ENCODE measurements at places on chromosomes 5 and 9.

- no peak for DNase-seq
Measured at GRCh38 chr5:76755779-76756637, 40.1 kb downstream of the F2R start.

- no peak for DNase-seq
Measured at GRCh38 chr5:172874647-172875504, 40.8 kb downstream of the ERGIC1 start.

- no peak for DNase-seq
Measured at GRCh38 chr9:79111653-79112052, 460.1 kb upstream of the TLE4 start.

GRCh38 chr9:136657974-136658848 is 4.5 kb upstream of the EGFL7 start:
- no peak for DNase-seq

DNA sequence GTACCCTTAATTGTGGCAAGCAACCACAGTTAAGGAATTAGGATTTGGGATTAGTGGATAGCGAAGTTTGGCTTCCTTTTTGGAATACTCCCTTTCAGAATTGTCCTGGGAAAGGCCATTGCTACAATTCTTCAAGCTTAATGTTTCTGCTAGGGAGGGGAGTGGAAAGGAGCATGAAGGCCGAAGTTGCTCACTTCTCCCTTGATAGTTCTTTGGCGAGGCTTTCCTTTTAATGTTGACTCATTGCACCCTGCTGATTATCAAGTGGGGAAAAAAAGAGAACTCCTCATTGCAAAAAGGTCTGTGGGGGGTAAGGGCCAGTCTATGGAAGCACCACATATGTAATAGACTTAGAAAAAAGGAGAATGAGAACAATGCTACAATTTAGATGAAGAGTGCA is 30.7 kb downstream of the GRIN3A start:
- no peak for DNase-seq

DNA sequence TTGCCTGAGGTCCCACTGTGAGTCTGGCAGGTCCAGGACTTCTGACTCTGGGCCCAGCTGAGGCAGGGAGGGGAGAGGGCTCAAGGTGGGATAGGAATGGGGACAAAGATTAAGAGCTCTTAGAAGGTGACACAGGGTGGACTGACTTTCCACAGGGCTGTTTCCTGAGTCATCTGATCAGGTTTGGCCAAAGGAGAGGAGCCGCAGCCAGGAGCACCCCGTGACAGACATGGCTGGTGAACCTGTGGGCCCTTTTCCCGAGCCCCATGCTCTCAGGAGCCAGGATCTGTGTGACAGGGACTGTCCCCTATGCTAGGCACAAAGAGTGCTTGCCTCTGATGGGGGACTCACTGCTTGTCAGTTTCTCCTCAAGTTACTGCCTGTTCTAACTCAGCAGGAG is 37.8 kb downstream of the COL27A1 start:
- no peak for DNase-seq

DNA sequence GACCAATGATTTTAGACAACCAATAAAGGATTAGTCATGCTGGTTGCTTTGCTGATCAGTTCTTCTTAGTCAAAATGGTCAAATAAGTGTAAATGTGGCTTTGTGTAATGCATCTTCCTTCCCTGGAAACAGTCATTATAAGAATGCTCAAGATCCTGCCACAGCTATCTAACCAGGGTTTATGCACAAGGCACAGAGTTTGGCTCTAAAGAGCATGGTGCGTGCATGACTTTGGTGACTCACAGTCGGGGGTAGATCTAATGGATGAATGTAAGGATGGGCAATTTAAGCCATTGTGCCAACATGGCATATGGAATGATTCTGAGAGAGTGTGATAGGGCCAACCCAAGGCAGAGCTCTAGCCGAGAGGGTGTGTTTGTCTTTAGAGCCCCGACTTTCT is 6.5 kb downstream of the LIX1 start:
- DNase-seq: no peak

DNA sequence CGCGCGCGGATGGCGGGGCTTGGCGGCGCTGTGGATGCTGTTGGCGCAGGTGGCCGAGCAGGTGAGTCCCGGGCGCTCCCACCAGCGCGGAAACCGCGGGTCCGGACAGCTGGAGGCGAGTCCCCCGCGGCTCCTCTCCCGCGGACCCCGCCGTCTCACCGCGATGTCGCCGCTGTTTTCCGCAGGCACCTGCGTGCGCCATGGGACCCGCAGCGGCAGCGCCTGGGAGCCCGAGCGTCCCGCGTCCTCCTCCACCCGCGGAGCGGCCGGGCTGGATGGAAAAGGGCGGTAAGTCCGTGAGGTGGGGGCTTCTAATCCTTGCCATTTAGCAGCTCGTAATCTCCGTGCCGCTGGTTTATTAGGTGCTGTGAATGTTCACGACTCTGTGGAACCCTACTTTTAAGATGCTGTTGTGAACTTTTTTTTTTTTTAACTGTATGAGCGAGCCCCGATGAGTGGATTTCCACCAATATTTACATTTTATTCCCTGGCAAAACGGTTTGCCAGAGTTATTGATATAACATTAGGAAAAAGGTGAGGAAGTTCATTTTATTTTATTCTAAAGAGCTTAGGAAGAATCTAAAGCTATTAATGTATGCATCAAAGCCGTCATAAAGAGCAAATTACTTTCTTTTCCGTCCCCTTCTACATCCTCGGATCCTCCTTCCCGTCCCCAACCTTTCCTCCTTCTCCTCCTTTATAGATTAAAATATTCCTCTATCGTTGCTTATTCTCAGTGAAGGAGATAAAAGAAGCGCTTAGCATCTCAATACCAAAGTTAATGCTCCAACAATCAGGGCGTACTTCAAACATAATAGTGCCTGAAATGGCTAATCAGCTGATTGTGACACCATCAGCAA is 579 bp downstream of the ADAMTS16 start:
- no peak for DNase-seq

DNA sequence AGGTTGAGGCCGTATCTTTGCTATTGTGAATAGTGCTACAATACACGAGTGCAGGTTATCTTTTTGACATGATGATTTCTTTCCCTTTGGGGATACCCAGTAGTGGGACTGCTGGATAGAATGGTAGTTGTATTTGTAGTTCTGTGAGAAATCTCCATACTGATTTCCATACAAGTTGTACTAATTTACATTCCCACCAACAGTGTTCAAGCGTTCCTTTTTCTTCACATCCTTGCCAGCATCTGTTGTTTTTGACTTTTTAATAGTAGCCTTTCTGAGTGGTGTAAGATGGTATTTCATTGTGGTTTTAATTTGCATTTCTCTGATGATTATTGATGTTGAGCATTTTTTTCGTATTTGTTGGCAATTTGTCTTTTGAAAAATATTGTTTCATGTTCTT is 41.4 kb downstream of the CNOT6 start:
- no peak for DNase-seq

- no peak for DNase-seq
Measured at GRCh38 chr5:58648846-58649245, 66.0 kb downstream of the RAB3C start.
